Heart right ventricle (tissue), 16 donors: ENCODE measurements at places on chromosomes 6 and 20.

- peaks cover 16% of the 10 kb centered on the region for H3K27me3 ChIP-seq
- no peaks in the 10 kb centered on the region for H3K36me3 ChIP-seq
Measured at GRCh38 chr6:166105341-166106075, 62.1 kb downstream of the TBXT start.

GRCh38 chr20:9061434-9061833, 7.5 kb upstream of the PLCB4 start:
- no peak overlapping the region for H3K4me3 ChIP-seq
- H3K27me3 ChIP-seq: no peaks in the 10 kb centered on the region
- H3K36me3 ChIP-seq: no peaks in the 10 kb centered on the region
- H3K27ac ChIP-seq: no peak overlapping the region
- H3K4me1 ChIP-seq: no peaks in the 10 kb centered on the region

DNA sequence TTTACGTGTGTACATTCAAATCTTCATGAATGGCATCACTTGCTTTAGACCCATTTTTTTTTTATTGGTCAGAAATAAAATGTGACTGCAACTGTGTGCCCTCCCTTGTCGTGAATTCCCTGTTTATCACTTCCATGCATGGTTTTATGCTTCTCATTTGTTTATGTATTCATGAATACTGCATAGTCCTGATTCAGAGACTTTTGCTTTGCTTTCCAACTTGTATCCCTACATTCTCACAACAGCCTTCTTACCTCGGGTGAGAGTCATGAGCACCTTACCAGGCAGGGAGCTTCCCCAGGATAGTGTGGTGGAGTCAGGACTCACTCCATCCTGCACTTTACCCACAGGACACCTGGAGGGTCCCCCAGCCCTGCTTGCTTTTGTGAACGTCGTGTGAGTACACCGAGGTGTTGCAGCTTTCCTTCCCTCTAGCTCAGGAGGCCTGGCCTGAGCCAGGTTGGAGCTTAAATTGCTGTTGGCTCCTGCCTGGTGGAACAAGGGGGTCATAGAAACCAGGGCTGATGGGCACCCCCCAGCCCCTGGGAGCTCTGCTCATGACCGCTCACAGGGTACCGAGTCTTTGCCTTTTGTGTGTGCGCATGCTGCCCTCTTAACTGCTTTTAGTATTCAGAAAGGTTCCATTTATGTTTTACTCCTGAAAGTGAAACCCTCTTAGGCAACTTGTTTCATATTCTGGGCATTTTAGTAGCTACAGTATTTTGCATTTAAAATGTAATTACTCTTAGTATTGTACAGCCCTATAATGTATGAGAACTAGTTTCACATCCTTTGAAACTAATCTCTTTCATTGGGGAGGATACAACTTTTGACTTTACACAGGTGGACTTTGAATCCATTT, 66.0 kb downstream of the CDS2 start:
- H3K27me3 ChIP-seq: no peaks in the 10 kb centered on the region
- DNase-seq: no peak
- H3K27ac ChIP-seq: no peak overlapping the region
- H3K36me3 ChIP-seq: peaks cover 36% of the 10 kb centered on the region

GRCh38 chr20:44087051-44087856, 99.7 kb downstream of the JPH2 start:
- no peak for DNase-seq
- no peak overlapping the region for H3K4me3 ChIP-seq
- no peaks in the 10 kb centered on the region for H3K27me3 ChIP-seq
- H3K27ac ChIP-seq: no peak overlapping the region
